ENCODE measurements at places on chromosomes 16 and 17. TPM values are rescaled to one million over a fixed set of nuclear protein-coding genes. Genes with fewer than 3 reads are reported as not detected.

GRCh38 chr17:12230481-12231354 lies 210.0 kb downstream of the MAP2K4 start:
- H3K27me3 ChIP-seq = no peaks in the 10 kb centered on the region
- H3K36me3 ChIP-seq = no peaks in the 10 kb centered on the region
- H3K27ac ChIP-seq = no peak overlapping the region
- peaks cover 8% of the 10 kb centered on the region for H3K4me1 ChIP-seq
- no peak overlapping the region for H3K4me3 ChIP-seq

DNA sequence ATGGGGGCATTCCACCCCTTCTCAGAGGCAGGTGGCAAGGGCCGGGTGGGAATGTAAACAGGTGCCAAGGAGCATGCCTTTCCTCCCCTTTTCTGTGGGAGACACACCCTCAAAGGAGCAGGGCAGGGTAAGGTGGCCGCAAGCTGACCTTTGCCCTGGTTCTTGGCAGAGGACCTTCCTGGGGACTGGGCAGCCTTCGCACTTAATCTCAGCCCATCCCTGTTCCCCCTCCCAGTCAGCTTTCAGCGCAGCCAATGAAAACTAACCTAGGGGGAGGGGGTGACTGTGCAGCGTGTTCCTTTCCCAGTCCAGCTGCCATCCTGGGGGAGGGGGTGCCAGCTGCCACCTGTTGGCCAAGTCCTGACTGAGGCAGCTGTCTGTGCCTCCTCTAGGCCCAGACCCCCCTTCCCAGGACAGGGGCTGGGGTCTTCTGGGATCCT lies 2.8 kb downstream of the TRAF4 start:
- no peaks in the 10 kb centered on the region for H3K27me3 ChIP-seq
- peaks cover 51% of the 10 kb centered on the region for H3K36me3 ChIP-seq
- DNase-seq = peak; percentile 87
- peak overlapping the region; percentile 15 for H3K4me3 ChIP-seq
- peak overlapping the region; percentile 98 for H3K27ac ChIP-seq

- no peak overlapping the region for H3K4me3 ChIP-seq
- no peaks in the 10 kb centered on the region for H3K36me3 ChIP-seq
- peaks cover 27% of the 10 kb centered on the region for H3K4me1 ChIP-seq
- H3K27me3 ChIP-seq = peaks cover 37% of the 10 kb centered on the region
- no peak for DNase-seq
- no peak overlapping the region for H3K27ac ChIP-seq
These were observed 2.7 kb upstream of the PIEZO1 start for GRCh38 chr16:88787579-88788314.

- no peaks in the 10 kb centered on the region for H3K27me3 ChIP-seq
- no peaks in the 10 kb centered on the region for H3K36me3 ChIP-seq
- DNase-seq = no peak
- H3K4me3 ChIP-seq = no peak overlapping the region
These were observed 134.1 kb upstream of the HS3ST3A1 start for GRCh38 chr17:13735861-13736260.

GRCh38 chr17:66290101-66290722 lies 12.2 kb upstream of the PRKCA start:
- H3K27ac ChIP-seq = no peak overlapping the region
- H3K4me3 ChIP-seq = no peak overlapping the region
- H3K36me3 ChIP-seq = no peaks in the 10 kb centered on the region
- no peaks in the 10 kb centered on the region for H3K27me3 ChIP-seq
- no peaks in the 10 kb centered on the region for H3K4me1 ChIP-seq

- no peak overlapping the region for H3K27ac ChIP-seq
- H3K27me3 ChIP-seq = no peaks in the 10 kb centered on the region
- H3K4me3 ChIP-seq = no peak overlapping the region
- H3K4me1 ChIP-seq = no peaks in the 10 kb centered on the region
- no peak for DNase-seq
- peaks cover 10% of the 10 kb centered on the region for H3K36me3 ChIP-seq
These were observed 7.1 kb upstream of the ASGR1 start for GRCh38 chr17:7186241-7186640.

DNA sequence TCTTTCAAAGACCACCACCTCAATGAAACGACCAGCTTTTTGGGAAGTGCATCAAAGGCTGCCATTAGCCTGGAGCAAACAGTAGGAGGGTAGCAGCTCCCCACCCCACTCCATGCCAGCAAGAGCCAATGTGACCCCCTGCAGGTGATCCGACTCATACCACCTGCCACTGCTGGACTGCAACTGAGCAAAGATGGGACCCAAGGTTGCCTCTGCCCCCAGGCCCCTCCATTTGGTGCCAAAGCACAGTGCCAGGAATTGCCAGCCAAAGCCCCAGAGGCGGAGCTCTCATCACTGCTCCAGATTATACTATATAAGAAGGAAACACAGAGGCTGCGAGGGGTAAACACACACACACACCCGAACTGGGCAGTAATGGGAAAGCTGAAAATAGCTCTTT lies 8.3 kb downstream of the PITPNM3 start:
- DNase-seq = no peak
- no peak overlapping the region for H3K27ac ChIP-seq
- H3K27me3 ChIP-seq = peaks cover 7% of the 10 kb centered on the region
- peaks cover 38% of the 10 kb centered on the region for H3K4me1 ChIP-seq
- no peaks in the 10 kb centered on the region for H3K36me3 ChIP-seq

DNA sequence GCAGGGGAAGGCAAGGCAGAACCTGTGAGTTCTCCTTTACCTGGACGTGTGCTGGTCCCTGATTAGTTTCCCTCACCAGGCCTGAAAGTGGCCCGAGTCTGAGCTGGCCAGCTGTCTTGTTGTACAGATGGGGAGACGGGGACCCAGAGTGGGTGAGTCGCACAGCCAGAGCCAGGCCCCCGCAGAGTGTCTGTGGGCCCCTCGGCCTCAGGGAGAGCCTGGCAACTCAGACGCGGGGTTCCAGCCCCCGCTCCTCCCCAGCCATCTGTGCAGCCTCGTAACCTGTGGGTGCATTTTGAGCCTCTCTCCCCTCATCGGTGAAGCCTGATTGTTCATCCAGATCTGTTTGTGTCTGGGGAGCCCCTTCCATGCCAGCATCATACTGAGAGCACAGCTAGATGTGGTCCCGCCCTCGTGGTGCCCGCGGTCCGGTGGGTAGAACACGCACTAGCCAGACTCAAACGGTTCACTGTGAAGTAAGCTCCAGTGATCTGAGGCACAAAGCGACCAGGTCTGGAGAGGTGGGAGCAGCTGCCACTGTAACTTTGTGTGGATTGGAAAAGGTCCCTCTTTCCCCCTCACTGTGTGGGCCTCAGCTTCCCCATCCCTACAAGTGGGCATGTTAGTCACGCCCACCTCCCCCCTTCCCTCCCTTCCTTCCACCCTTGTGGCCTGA lies 6.0 kb upstream of the NDRG4 start:
- H3K4me1 ChIP-seq = peaks cover 17% of the 10 kb centered on the region
- H3K27me3 ChIP-seq = no peaks in the 10 kb centered on the region
- H3K27ac ChIP-seq = peak overlapping the region; percentile 89
- no peak for DNase-seq
- no peaks in the 10 kb centered on the region for H3K36me3 ChIP-seq
- H3K4me3 ChIP-seq = no peak overlapping the region

GRCh38 chr16:46937536-46937935 lies 35.9 kb downstream of the DNAJA2 start:
- no peaks in the 10 kb centered on the region for H3K4me1 ChIP-seq
- H3K27me3 ChIP-seq = no peaks in the 10 kb centered on the region
- no peaks in the 10 kb centered on the region for H3K36me3 ChIP-seq
- H3K4me3 ChIP-seq = no peak overlapping the region

DNA sequence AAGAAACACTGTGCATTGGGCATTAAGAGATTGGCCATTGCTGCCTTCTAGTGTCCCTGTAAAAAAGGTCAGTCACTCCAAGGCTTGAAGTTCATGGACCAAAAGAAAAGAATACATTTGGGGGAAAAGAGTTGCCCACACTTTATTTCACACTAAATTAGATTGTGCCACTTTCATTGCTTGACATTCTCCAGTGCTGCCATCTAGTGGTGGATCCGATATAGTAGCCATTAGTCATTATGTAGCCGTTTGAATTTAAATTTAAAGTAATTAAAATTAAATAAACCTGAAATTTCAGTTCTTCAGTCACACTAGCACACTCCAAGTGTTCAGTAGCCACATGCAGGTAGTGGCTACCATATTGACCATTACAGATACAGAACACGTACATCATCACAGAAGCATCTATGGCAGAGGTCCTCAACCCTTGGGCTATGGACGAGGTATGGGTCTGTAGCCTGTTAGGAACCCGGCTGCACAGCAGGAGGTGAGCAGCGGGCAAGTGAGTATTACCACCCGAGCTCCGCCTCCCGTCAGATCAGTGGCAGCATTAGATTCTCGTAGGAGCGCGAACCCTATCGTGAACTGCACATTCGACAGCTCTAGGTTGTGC lies 21.9 kb upstream of the CDH5 start:
- no peak overlapping the region for H3K4me3 ChIP-seq
- peaks cover 9% of the 10 kb centered on the region for H3K4me1 ChIP-seq
- peaks cover 9% of the 10 kb centered on the region for H3K27me3 ChIP-seq
- no peaks in the 10 kb centered on the region for H3K36me3 ChIP-seq
- no peak for DNase-seq
- H3K27ac ChIP-seq = no peak overlapping the region

- DNase-seq = no peak
- H3K27ac ChIP-seq = no peak overlapping the region
- H3K27me3 ChIP-seq = no peaks in the 10 kb centered on the region
- H3K36me3 ChIP-seq = peaks cover 4% of the 10 kb centered on the region
- H3K4me1 ChIP-seq = peaks cover 3% of the 10 kb centered on the region
- no peak overlapping the region for H3K4me3 ChIP-seq
These were observed 6.9 kb downstream of the GOT2 start for GRCh38 chr16:58727028-58727781.

GRCh38 chr16:84392031-84392360 lies 23.7 kb downstream of the ATP2C2 start:
- no peak overlapping the region for H3K27ac ChIP-seq
- H3K27me3 ChIP-seq = peaks cover 13% of the 10 kb centered on the region
- DNase-seq = no peak
- H3K36me3 ChIP-seq = no peaks in the 10 kb centered on the region

DNA sequence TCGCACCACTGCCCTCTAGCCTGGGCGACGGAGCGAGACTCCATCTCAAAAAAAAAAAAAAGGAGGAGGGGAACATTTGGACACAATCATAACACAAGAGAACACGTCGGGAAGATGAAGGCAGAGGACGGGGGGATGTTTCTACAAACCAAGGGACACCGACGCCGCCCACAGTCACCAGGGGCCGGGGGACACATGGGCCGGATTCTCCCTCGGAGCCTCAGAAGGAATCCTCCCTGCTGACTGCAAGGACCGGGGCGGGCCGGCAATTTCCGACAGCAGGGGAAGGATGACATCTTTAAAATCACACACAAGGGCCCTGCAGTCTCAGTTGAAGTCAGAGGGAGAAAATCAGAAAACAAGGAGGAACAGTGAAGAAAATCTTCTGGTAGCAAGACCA lies 8.1 kb upstream of the CHMP6 start:
- no peak overlapping the region for H3K27ac ChIP-seq
- H3K4me3 ChIP-seq = no peak overlapping the region
- H3K4me1 ChIP-seq = peaks cover 31% of the 10 kb centered on the region
- no peak for DNase-seq
- no peaks in the 10 kb centered on the region for H3K36me3 ChIP-seq

GRCh38 chr16:58120234-58120633 lies 8.9 kb downstream of the CFAP20 start:
- peak overlapping the region; percentile 79 for H3K27ac ChIP-seq
- H3K4me3 ChIP-seq = no peak overlapping the region
- H3K27me3 ChIP-seq = no peaks in the 10 kb centered on the region

- DNase-seq = peak; percentile 26
- H3K4me1 ChIP-seq = peaks cover 2% of the 10 kb centered on the region
These were observed 16.3 kb upstream of the CBX4 start for GRCh38 chr17:79855331-79856124.

GRCh38 chr17:14359163-14360020 lies 58.5 kb downstream of the HS3ST3B1 start:
- H3K27ac ChIP-seq = no peak overlapping the region
- H3K27me3 ChIP-seq = no peaks in the 10 kb centered on the region
- peaks cover 2% of the 10 kb centered on the region for H3K4me1 ChIP-seq
- no peak overlapping the region for H3K4me3 ChIP-seq

GRCh38 chr16:2471016-2471652 lies at the start of gene NTN3:
Gene NTN3, plus strand, starts transcription at chr16:2471297. Its CDS starts 405 bp downstream, at chr16:2471702.
- H3K4me3 ChIP-seq = peak within 1 kb of the TSS; percentile 17
- peaks cover 63% of the 10 kb centered on the region for H3K4me1 ChIP-seq
- H3K36me3 ChIP-seq = no peaks in the 10 kb centered on the region
- peaks cover 29% of the 10 kb centered on the region for H3K27me3 ChIP-seq
- peak within 1 kb of the TSS; percentile 71 for H3K27ac ChIP-seq

DNA sequence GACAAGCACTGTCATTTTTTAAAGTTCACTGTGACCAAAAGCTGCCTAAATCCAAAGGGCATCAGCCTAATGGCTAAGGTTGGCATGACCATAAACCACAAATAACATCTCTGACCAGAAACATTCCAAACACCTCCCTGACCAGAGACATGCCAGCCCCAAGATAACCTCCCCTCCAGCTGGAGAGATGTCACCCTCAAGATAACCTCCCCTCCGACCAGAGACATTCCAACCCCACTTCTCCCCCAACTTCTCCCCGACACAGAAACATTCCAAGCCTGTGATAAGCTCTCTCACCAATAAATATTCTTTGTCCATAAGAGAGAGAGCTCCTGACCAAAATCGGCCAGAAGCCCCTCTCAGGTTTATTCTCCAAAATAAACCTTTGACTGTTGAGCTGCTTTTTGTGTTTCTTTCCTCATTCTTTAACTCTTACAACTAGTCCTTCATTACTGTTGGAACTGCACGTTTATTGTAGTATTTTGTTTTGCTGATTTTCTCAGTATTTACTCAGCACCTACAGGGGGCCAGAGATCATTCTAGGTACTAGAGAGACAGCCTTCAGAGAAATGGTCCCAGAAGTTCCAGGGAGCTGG lies 325.6 kb downstream of the SLC39A11 start:
- H3K4me3 ChIP-seq = no peak overlapping the region
- H3K27ac ChIP-seq = no peak overlapping the region
- no peaks in the 10 kb centered on the region for H3K36me3 ChIP-seq
- no peaks in the 10 kb centered on the region for H3K4me1 ChIP-seq

DNA sequence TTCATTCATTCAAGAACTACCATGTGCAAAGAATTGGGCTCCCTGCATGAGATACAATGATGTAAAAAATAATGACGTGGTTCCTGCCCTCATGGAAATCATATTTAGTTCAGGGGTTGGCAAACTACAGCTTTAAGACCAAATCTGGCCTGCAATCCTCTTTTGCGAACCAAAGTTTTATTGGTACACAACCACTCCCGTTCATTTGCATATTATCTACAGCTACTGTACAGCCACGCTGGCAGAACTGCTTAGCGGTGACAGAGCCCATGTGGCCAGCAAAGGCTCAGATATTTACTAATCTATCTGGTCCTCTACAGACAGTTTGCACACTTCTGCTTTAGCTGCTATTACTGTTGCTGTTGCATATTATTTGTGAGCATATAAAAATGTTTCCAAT lies 167.7 kb downstream of the XYLT1 start:
- DNase-seq = no peak
- H3K4me1 ChIP-seq = peaks cover 20% of the 10 kb centered on the region
- H3K4me3 ChIP-seq = no peak overlapping the region
- H3K27me3 ChIP-seq = no peaks in the 10 kb centered on the region
- H3K36me3 ChIP-seq = no peaks in the 10 kb centered on the region
- H3K27ac ChIP-seq = no peak overlapping the region

Gene ALDOC
- polyA plus RNA-seq = 2.1 TPM

Gene FOXF1
- polyA plus RNA-seq = 0.21 TPM

Gene KRT25
- not detected for polyA plus RNA-seq

Gene IGF2BP1
- polyA plus RNA-seq = 9.9 TPM

Gene C16orf92
- polyA plus RNA-seq = not detected
